CD4-positive, alpha-beta T cell treated with Interleukin-12 subunit alpha and Interleukin-12 subunit beta, for 1 hour (primary cell): ENCODE measurements at places on chromosomes 2 and 18.

- DNase-seq: no peak
Measured at GRCh38 chr2:111710085-111710484, 173.9 kb downstream of the ANAPC1 start.

GRCh38 chr2:231433990-231434389 lies 30.3 kb downstream of the NCL start:
- no peak for DNase-seq

GRCh38 chr2:215970425-215970824 lies 42.9 kb downstream of the MREG start:
- no peak for DNase-seq

DNA sequence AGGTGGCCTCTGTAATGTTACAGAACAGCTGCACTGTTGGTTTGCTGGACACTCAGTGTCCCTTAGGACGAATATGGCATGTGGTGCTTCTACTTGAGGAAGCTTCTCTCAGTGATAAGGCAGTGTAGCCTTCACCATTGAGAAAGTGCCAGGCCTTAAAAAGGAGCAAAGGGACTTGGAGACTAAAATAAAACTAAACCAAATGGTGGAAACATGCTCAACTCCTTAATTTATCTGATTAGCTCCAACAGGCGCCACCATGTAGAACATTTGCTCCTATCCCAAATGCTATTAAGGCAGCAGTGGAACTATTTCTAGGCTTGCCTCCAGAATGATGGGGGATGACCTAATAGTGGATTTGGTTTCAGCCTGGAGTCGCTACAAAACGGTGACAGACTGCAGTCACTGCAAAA lies 77.5 kb upstream of the MYL1 start:
- DNase-seq: no peak

- no peak for DNase-seq
Measured at GRCh38 chr2:66794070-66794469, 359.1 kb downstream of the MEIS1 start.

DNA sequence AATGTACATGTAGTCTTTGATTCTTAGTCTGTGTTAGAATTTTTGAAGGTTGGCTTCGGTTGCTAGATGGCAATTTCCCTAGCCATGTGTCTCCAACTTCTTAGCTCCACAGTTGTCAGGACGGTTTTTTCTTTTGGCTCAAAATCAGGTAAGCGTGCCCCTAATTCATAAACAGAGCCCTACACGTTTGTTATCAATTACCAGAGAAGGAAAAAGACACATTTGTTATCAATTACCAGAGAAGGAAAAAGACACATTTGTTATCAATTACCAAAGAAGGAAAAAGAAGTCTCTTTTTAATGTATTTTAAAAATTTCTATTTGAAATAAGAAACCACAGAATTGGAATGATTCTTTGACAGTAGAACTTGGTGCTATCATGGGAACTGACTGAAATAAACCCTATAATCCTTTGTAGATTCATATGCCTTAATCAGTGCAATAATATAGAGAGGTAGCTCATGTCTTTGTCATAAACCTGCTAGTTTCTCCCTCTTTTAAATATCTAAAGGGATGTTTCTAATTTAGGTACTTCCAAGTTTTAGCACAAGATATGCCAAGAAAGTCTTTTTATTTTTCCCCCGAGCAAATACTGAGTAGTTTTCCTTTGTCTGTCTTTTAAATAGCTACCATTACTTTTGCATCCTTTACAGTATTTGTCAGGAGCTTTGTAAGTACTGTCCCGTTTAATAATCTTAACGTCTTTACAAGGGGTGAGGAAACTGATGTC lies 35.9 kb downstream of the CAMKMT start:
- no peak for DNase-seq

- DNase-seq: peak; percentile 63
Measured at GRCh38 chr2:105329561-105330495, at the start of gene TGFBRAP1. Gene TGFBRAP1 (minus strand): TSS chr2:105329735. CDS start chr2:105308301, 21,434 bp downstream.

DNA sequence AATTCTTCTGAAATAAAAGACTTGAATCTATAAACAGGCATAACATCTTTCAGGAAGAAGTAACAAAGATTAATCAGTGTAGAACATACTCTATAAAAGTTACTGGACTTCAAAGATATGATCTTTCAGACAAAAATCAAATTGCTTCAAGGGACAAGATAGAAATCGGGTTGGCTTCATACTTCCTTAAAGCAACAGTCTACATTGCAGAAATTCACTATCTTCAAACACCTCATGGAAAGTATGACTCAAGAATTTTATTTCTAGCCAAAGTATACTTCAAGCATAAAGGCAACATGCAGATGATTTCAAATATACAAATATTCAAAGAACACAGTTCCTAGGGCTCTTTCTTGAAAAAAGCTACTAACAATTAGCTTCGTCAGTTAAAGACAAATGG lies 240.7 kb downstream of the SRBD1 start:
- DNase-seq: no peak

GRCh38 chr2:30549096-30549495 lies 102.0 kb downstream of the LCLAT1 start:
- no peak for DNase-seq

DNA sequence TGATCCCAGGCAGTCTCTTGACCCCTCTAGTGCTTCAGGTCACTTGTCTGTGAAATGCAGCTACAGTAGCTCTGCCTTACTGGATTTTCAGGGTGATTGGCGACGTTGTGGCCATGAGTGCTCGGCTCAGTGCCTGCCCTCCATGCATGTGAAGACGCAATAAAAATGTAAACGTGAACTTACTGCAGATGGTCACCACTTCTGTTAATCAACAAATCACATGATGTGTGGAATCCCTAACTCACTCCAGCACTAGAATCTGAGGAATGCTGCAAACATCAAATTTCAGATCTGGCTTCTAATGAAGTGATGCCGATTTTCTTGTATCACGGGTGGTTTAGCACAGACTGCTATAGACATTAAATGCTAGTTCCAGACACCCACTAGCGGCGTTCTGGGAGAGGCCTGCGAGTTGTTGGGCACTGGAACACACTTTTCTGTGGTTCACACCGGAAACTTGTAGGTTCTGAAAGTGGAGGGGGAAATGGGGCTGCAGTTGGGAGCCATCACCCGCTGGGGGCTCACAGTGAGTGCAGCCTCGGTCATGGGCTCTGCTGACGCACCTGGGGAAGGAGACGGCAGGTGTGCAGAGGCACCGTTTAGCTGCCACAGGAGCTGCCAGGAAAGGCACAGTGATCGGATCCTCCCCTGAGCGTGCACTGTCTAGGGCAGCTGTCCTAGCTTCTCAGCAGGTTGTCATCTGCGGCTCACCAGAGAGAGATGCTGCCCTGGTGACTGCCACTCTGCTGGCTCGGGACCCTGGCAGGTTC lies 6.5 kb downstream of the CNDP1 start:
- DNase-seq: no peak

GRCh38 chr18:13380691-13381070 lies 162.1 kb downstream of the LDLRAD4 start:
- no peak for DNase-seq

DNA sequence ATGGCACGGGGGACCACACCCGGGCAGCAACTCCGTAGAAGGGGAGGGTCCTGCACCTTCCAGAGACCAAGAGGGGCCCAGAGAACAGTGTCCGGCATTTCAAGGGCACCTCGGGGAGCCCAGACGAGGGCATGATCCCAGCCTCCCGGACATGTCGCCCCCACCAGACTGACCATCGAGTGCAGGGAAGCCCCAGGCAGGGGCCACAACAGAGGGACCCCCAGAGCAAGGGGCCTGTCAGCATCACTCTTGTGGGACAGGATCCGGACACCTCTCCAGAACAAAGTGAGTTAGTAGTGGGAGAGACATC lies 50.4 kb upstream of the CTDP1 start:
- no peak for DNase-seq

DNA sequence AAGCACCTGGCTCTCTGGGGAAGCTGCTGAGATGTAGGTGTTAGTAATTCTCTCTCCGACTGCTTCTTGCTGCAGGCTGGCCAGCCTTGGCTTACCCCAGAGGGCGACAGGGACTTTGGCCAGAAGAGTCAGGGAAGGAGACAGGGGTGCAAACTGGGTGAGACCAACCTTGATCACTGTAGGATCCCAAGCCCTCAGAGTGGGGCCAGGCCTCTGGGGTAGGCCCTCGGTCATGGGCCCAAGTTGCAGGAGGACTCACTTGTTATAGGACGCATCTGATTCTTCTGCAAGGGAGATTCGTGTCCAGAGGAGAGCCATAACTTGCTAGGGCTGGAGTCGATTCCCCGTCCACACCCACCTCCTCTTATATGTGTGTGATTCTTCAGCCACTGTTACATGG lies 111.7 kb upstream of the SIX3 start:
- no peak for DNase-seq

- DNase-seq: no peak
Measured at GRCh38 chr2:212923393-212923792, 228.0 kb downstream of the IKZF2 start.

GRCh38 chr2:138421971-138422335 lies 79.6 kb upstream of the SPOPL start:
- no peak for DNase-seq

- DNase-seq: no peak
Measured at GRCh38 chr2:53610260-53610659, 157.3 kb upstream of the CHAC2 start.

DNA sequence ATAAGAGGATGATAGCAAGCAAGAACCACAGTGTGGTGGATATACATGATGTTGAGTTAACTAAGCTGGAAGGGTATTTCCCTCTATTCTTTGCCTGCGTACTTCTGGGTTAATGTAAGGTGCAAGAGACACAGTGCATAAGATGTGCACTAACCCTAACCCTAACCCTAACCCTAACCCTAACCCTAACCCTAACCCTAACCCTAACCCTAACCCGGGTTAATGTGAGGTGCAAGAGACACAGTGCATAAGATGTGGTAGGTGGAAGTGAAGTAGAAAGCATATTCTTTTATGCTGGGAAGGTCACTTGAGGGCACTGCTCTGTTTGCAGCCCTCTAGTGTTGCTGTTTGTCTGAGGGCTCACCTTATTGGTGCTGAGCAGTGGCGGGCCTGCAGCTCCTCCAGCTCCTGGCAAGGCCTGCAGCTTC lies 181.5 kb upstream of the ITGA4 start:
- peak; percentile 44 for DNase-seq

GRCh38 chr2:113186433-113186796 lies 12.6 kb downstream of the PSD4 start:
- no peak for DNase-seq

DNA sequence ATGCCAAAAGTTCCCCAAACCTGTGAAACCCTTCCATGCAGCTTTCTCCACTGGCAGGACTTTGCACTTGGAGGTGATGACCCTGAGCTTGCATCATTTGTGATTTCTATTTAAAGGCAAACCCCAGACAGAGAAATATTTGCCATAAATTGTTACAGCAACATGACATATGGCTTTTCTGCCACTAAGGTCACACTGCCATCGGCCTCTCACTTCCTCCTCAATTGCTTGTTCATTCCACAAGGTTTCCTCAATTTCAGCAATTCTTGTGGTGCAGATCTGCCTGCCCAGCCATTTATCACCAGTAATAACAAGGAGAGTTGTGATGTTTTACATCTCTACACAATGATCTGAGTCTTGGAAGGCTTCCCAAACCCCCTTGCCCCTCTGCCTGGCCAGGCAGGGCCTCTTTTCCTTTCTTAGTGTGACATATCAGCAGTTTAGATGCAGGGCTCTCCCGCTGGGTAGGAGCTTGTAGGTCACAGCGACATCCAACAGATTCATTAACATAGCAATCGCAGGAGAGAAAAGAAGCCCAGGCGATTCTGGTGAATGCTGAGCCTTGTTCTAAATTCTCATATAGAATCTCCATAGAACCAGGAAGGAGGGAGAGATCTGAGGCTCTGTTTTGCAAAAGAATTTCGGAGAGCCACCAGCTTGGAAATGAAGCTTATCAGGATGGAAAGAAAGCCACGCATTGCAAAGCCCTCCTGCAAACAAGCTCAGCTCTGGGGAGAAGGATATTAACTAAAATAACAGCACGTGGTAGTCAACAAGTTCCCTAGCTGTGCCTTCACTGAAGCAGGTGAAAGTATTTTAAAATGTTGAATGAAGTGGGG lies 46.7 kb upstream of the ITGA6 start:
- DNase-seq: no peak

GRCh38 chr2:20404950-20405349 lies 41.9 kb upstream of the RHOB start:
- DNase-seq: no peak

- no peak for DNase-seq
Measured at GRCh38 chr18:13300029-13300428, 81.5 kb downstream of the LDLRAD4 start.

DNA sequence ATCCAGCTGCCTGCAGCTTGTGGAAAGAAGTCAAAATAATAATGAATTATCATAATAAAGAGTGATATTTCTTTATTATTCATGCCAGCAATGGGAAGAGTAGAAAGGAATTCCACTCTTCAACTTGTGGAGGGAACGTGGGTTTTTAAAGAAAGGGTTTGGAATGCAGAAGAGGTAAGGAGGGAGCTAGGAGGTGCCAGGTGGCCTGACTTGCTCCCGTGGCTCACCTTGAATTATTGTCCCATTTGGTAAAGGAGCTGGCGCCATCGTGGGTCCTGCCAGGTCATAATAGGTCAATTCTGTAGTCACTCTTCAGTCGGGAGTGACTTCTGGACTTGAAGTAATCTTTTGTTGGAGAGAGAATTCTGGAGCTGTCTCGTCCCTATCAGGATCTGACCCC lies 95.2 kb upstream of the BARD1 start:
- DNase-seq: no peak
